ENCODE measurements at places on chromosomes 4 and X.

GRCh38 chrX:51955200-51955599 is 61.8 kb downstream of the MAGED1 start:
- no peak for DNase-seq

- DNase-seq = no peak
Measured at GRCh38 chr4:74875451-74875850, 57.5 kb upstream of the PARM1 start.

- no peak for DNase-seq
Measured at GRCh38 chr4:177461606-177462005, 19.4 kb upstream of the AGA start.

DNA sequence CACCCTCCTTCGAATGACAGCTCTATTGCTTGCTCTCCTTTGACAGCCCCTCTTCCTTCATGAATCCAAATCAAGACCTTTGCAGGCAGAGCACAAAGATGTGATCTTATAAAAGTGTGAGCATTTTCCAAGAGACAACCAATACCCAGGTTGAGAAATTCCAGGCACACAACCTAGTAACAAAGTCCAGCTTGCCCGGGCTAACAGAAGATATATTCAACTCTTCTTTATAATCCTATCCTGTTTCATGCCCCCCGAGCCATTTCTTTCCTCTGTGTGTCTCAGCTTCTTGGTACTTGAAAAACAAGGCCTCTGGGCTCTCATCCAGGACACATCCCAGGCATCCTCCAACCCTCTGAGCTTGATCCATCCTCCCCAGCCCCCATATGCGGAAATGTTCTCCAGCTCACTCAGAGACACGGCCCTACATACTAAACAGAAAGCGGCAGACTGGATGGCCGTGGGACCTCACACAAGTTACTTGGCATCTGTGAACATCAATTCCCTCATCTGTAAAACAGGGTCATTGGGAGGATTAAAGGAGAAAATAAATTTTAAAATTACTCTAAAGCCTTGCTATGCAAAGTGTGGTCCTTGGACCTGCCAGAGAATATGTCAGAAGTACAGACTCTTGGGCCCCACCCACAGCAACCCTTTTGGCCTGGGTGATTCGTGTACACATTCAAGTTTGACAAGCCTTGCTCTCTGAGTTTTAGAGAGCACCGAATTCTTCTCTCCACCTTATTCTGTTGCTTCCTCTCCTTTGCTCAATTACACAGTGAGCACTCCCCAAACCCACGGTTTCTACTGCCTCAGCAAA is 627.0 kb downstream of the BCOR start:
- DNase-seq = no peak

- no peak for DNase-seq
Measured at GRCh38 chr4:20287246-20287645, 35.5 kb downstream of the SLIT2 start.

GRCh38 chrX:67893931-67894330 is 350.1 kb downstream of the AR start:
- DNase-seq = no peak

DNA sequence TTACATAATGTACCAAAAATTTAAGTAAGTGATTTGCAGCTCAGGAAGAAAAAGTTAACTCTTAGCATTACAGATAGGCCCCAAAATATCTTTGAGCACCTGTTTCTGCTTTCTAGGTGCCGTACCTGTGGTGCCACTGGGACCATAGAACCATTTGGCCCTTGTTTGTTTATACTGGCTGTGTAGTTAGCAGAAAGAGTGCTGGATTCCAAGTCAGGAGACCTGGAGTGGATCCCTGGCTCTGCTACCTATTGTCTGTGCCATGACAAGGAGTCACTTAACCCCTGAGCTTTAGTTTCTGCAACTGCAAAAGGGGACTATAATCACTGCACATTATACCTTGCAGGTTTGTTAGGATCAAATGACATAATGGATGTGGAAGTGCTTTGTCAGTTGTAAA is 137.8 kb upstream of the GPR101 start:
- DNase-seq = no peak

- no peak for DNase-seq
Measured at GRCh38 chrX:80578517-80579105, 158.4 kb downstream of the TENT5D start.

DNA sequence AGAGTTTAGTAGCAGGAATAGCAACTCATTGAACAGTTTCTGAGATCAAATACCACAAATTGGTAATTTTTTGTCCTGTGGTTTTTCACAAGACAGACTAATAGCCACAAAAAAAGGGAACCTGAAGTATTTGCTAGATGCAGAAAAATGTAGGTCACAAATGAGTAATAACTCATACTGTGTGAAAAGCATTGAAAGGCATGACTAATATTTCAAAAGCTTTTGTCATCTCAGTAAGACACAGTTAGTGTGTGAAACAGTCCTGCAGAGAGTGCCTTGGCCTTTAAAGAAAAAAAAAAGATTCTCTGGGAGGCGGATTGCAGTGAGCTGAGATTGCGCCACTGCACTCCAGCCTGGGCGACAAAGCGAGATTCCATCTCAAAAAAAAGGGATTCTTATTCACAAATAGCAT is 31.4 kb upstream of the SLC25A31 start:
- no peak for DNase-seq

GRCh38 chr4:47930971-47931804 is 16.8 kb upstream of the NFXL1 start:
- DNase-seq = no peak

- DNase-seq = no peak
Measured at GRCh38 chr4:59180969-59181368, 2019.2 kb upstream of the ADGRL3 start.

DNA sequence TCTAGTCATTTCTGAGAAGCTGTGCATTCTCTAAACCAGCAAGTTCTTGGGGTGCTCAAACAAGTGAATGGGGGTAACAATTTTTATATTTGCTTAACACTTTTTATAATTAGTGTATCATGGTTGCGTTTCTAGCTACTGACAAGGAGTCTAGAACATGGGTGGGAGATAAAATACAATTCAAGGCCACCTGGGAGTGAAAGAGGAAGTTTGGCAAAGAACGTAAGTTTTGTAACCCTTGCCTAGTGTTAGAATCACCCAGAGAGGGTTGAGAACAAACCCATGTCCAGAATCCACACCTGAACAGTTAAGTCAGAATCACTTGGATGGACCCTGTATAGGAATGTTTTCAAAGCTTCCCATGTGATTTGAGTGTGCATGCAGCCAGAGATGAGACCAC is 92.7 kb downstream of the AFF2 start:
- no peak for DNase-seq

DNA sequence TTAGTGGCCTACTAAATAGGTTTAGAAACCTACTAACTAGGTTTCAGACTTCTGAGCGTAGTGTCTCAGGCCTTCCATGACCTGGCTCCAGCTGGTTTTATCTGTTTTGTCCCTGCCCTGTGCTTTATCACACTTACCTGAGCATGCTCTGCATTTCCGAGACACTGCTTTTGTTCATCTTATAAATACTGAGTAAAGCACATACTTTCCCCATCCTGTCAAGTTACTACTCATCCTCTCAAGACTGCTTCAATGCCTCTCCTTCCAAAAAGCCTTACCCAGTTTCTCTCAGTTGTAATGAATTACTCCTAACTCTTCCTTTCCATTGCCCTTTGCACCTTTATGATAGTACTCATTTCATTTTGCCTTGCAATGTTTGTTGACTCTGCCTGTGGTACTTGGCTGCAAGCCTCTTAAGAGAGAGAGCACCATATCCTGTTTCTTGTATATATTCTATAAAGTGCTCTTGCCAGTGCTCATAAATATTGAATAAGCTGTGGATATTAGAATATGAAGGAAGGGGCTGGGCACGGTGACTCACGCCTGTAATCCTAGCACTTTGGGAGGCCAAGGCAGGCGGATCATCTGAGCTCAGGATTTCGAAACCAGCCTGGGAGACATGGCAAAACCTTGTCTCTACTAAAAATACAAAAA is 34.4 kb downstream of the SLAIN2 start:
- no peak for DNase-seq

DNA sequence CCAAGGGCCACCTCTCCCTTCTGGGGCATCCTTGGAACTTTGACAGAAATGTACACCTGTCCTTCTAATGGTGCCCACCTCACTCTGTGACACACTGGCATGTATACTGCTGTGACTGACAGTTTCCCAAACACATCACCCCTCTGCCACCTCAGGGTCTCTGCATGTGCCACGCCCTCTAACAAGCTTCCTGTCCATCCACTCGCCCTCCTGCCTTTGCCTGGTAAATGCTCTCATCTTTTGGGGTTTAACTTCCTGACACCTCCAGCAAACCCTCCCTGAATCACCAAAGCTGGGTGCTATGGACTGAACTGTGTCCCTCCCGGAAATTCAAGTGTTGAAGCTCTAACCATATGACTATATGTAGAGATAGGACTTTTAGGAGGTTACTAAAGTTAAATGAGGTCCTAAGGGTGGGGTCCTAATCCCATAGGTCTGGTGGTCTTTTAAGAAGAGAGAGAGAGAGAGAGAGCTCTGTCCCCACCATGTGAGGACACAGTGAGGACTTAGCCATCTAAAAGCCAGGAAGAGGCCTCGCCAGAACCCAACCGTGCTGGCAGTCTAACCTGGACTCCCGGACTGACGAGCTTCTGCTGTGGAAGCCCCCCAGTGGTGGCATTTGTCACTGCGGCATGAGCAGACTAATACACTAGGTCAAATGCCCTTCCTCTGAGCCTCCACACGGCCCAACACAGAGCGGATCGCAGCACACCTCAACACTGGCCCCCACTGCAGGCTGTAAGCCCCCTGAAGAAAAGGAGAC is 95.6 kb downstream of the AFAP1 start:
- DNase-seq = peak; percentile 51

- DNase-seq = no peak
Measured at GRCh38 chrX:49970674-49971073, 48.3 kb downstream of the CLCN5 start.

- no peak for DNase-seq
Measured at GRCh38 chr4:184094532-184095159, 123.0 kb downstream of the ENPP6 start.

DNA sequence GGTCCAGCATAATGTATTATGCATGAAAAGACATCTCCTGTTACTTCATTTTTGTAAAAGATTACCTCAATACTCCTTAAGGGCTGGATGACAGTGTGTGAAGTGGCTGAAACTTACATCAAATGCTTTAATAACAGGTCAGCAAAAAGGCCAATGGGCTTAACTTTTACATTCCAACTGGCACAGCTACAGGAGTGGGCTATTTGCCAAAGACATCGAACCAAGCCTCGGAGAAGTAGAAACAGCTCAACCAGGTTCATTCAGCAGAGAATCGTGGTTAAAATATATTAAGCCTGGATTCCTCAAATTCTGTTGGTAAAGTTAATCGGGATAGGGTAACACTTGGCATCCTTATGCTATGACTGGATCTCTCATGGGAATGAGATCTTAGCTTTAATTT is 639.7 kb downstream of the TRIML1 start:
- no peak for DNase-seq

- DNase-seq = no peak
Measured at GRCh38 chr4:61379406-61379805, 179.3 kb downstream of the ADGRL3 start.

- no peak for DNase-seq
Measured at GRCh38 chr4:165866019-165866650, 6.9 kb upstream of the TLL1 start.

- no peak for DNase-seq
Measured at GRCh38 chr4:168574581-168575295, 77.9 kb downstream of the PALLD start.

DNA sequence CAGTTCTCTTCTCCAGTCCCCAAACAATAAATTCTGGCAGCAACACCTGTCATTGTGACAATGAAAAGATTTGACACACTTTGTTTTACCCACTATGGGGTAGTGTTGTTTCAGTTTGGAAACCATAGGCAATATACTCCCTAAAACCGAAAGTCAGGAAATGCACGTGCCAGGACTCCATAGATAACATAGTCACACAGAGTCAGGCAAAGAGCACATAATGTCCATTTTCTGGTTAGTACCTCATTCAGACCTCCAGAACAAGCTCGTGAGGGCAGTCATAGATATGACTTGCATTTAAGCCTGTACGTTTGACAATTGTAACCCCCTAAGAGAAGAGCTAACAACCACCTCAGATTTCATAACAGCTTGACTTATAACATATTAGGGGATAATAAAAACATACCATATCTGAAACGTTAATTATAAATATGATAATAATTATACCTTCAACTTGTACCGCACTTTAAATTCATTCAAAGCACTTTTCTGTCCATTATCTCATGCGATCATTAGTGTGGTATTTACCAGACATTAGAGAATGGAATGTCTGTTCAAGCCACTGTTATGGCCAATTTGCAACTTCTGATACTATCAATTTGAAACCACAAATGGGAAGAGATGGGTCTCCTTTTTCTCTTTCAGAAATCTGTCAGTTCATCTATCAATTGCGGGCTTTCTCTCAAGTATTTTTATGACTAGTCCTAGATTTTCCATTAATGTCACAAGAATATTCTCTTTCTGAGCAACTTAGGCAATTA is 147.4 kb downstream of the LDB2 start:
- no peak for DNase-seq

DNA sequence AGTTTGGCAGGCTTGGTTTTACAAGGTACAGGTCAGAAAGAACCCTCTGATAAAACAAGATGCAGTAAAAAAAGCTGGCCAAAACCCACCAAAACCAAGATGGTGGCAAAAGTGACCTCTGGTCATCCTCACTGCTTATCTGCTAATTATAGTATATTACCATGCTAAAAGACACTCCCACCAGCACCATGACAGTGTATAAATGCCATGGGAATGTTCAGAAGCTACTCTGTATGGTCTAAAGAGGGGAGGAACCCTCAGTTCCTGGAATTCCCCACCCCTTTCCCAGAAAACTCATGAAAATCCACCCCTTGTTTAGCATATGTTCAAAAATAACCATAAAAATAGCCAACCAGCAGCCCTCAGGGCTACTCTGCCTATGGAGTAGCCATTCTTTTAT is 38.1 kb upstream of the CXCL13 start:
- DNase-seq = no peak

DNA sequence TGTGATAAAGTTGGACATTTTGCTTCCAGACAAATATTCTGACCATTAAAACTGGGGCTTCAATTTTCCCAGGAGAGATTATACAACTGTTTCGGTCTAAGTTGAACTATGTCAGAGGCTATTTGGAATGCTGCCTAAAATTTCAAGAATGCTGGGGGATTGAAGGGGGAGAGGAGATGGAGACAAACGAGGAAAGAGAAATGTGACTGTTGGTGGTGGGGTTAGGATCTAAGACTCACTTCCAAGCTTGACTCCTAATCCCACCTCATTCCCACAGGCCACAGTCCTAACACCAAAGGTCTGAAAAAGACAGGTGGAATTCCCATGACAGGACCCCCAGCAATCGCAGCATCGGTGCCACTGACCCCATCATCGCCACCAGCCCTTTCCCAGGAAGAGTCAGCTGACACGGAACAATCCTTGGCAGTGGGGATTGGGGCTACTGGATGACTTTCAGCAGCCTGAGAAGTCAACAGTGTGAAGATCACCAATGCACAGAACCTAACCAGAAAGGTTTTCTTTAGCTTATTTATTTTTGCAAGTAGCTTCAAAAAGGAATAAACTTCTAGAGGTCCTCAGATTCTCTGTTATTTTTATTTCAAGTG is 74.0 kb upstream of the PRSS48 start:
- no peak for DNase-seq

GRCh38 chr4:104743215-104743653 is 248.5 kb upstream of the CXXC4 start:
- DNase-seq = no peak

Data from stimulated activated CD4-positive, alpha-beta T cell treated with anti-CD3 and anti-CD28 coated beads, Interleukin-1b, Interleukin-23, amount 100 ng/mL, for 1 hour (primary cell).